CD4-positive, alpha-beta T cell treated with Interleukin-17A for 1 hour (primary cell): ENCODE measurements at places on chromosomes 12 and 14.

DNA sequence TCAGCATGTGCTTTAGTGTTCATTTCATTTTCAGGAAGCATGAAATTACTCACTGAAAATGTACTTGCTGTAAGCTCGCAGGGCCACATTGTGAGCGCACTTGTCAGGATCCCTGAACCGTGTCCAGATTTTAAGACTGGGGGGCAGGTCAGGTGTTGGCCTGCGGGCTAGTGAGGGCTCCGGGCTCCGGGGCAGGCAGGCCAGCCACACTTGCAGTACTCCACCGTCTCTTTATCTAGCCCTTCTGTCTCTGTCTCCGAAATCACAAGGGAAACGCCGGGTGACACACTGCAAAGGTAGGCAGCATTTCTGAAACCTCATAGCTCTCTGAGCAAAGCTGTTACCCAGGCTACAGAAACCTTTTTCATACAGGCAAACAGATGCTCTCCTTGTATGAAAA lies 98.7 kb downstream of the EML1 start:
- DNase-seq, result no peak

GRCh38 chr14:80084196-80084595 lies 127.1 kb downstream of the DIO2 start:
- DNase-seq, result no peak

DNA sequence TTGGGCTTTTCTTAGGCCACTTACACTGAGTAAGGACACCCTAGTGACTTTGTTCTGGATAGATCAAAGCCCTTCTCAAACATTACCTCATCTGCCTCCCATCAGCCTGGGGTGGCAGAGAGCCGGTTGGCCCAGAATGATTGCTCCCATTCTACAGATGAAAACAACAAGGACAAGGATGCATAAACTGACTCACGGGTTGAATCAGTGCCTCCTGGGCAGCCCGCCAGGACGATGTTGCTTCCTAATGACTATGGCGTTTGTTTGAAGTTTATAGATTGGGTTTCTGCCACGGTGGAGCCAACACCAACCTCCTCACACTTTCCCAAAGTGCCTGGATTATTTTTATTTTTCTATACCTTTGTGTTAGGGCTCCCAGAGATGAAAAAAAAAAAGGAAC lies 3.6 kb upstream of the VRK1 start:
- DNase-seq, result no peak

DNA sequence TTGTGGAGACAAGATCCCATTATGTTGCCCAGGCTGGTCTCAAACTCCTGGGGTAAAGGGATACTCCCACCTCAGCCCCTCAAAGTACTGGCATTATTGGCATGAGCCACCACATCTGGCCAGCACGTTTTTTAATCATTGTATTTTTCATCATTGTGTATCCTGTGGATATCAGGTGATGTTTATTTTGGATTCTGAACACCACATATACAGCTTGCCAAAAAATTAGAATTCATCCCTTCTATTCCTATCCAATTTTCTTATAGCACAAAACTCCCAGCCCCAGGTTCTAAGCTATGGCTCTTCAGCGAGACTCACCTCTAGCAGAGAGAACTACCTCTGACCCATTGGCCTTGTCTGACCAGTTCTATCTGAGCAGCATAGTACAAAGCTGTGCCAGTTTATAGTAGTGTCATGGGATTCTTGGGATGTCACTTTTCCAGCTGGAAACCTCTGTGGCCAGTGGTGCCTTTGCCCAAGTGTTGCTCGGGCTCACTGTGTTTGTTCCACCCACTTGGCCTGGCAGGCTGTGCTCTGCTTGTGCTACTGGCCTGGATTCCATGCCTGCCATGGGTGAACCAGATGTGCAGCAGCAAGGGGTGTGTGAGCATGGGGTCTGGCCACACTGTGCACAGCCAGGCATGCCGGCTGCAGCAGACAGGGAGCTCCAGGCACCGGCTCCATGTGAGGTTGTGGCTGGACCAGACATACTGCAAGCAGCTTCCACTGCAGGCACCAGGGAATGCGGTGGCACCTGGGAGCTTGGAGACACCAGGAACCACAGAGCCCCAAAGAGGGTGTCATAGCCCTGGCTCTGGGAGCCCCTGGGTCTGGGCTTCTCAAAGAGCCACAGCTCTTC lies 37.2 kb downstream of the TIMELESS start:
- DNase-seq, result no peak

- no peak for DNase-seq
Measured at GRCh38 chr12:105352940-105353635, 22.6 kb downstream of the C12orf75 start.

DNA sequence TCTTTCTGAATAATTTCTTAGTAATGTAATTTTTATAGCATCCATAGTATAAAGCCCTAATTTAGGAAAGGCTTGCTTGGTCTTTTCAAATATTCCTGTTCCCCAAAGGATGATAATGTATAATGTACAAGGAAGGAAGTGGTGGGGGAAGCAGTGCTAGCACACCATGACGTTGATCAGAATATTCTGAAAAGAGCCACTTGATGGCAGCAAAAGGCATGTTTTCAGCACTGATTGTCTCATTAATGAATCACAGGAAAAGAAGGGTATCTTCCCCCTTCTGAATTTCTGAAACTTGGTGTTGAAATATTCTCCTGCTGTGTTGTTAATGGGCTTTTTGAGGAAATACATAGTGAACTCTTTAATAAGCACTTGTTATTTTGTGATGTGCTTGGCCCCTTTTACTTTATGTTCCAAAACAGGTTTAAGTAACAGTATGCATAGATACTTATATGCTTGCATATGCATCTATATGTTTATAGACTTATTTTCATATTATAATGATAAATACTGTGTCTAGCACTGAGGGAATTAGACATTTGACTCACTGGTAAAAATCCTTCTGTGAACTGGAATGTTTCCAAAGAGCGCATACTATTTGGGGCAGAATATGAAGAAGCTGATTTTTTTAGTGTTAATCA lies 122.0 kb downstream of the TMEM117 start:
- DNase-seq, result peak; percentile 32

DNA sequence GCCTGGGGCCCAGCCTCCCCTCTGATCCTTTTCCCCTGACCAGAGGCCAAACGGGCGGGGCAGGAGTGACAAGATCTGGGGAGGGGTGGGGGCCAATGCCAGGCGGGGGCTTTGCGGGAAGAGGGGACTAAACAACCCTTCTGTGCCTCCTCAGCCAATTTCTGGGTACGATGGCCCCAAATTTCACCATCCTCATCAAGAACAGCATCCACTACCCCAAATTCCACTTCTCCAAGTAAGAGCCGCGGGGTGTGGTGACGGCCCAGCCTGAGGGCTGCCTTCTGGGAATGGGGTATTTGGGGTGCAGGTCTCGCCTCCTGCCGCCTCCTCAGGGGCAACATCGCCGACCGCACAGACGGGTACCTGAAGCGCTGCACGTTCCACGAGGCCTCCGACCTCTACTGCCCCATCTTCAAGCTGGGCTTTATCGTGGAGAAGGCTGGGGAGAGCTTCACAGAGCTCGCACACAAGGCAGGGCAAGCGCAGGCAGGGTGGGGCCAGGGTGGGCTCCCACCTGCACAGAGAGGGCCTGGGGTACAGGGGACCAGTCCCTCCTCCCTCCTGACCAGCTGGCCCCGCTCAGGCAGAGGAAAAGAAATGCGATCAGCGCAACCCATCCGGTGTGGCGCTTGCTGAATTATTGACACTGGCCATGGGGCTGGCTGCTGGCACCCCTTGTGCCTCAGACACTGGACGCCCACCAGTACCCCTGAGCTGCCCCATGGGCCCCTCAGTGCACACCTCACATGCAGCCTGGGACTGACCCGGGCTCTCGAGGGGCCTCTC lies 1.7 kb downstream of the P2RX2 start:
- no peak for DNase-seq

DNA sequence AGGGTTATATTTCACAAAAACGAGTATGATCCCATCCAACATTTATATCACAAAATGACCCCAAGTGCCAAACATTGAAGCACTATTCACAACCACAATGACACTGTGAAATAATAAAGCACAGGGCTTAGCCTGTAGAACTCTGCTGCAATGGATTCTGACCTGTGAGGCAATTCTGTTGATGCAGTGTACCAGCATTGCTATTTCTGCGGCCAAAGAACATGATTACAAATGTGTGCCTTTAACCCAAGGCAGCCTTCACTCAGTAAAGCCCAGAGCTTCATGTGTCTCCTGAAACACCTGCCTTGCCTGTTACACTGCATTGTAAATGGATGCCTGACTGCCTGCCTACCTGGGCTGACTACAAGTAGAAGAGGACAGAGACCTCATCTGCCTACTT lies 158.0 kb downstream of the PPM1H start:
- DNase-seq, result no peak

DNA sequence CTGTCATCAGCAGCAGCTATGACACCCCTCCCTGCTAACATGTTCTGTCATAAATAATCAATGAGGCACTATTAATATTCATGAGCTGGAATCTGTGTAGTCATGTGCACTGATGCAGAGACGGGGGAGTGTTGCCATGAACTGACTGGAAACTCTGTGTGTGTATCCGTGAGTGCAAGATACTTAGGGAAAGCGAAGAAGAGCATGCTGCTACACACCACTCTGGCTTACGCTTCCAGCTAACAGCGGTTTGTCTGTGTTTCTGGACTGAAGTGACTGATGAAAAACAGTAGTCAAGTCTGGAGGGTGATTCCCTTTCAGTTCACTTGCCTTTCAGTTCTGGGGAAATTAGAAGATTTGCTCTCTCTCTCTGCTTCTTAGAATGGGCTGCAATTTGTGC lies 249.4 kb downstream of the PDZRN4 start:
- DNase-seq, result no peak

DNA sequence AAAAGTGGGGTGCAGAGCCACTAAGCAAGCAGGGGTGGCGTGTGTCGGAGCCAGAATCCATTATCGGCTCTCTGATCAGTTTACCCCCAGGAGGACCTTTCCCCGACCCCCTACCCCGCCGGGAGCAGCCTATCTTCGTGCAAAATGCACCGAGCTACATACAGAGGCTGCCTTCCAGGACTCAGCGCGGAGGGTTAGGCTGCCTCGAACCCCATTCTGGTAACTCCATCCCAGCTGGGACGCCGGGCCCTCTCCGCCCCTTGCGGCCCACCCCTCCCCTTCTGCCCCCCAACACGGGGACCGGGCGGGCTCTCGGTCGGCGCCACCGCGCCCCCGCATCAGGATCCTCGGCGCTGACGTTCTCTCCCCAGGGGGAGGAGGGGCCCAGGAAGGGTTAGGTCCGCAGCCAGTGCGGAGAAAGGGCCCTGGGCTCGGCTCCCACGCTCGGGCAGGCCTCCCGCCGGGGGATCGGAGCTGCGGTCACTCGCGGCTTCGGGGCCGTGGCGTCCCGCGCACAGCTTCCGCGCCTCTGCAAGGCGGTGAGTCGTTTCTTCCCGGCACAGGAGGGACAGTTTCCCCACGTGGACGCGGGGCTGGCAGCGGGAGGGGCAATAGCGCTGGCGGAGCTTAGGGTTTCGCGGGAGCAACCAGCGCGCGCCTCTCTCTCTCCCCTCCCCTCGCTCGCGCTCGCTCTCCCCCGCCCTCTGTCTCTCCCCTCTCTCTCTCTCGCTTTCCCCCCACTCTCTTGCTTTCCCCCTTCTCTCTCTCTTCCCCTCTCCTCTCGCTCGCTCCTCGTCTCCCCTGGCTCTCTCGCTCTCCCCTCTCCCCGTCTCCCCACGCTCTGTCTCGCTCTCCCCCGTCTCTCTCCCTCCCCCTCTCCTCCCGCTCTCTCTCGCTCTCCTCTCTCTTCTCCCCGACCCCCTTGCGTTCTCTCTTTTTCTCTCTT lies 12.5 kb upstream of the MAP3K9 start:
- peak; percentile 58 for DNase-seq

DNA sequence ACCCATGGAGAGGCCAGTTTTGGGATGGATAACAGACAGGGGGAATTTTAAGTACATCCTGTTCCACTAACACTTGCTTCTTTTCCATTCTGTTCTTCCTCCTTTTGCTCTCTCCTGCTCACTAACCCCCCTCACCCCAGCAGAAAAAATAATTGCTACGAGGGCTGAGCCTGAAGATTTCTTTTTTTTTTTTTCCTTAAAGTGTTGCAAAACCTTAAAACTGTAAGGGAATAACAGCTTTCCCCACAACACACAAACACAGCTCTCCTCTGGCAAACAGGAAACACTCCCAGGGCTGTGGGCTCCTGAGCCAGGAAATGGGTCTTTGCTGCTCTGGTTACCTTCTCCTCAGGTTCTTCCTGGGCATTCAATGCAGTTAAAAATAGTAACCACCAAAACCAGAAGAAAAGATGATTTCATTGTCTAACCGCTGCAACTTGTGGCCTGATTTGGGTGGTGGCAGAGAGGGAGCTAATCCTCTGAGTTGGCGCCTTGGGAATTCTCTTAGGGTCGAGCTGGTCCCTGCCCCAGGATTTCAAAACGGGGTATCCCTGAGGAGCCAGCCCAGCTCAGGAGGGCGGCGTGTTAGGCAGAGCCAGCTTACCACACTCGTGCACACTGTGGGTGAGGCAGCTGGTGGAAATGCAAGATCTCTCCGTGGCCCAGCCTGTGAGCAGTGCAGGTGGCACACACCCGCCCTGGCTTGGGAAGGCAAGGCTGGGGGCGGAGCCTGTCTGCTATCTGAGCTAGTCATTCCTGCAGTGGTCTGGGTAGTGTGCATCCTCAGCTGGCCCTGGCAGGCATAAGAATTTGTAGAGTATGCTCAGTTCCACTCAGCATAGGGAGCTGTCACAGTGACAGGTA lies 17.1 kb upstream of the EMP1 start:
- DNase-seq, result peak; percentile 36

GRCh38 chr12:47811072-47811396 lies 8.7 kb downstream of the HDAC7 start:
- no peak for DNase-seq

DNA sequence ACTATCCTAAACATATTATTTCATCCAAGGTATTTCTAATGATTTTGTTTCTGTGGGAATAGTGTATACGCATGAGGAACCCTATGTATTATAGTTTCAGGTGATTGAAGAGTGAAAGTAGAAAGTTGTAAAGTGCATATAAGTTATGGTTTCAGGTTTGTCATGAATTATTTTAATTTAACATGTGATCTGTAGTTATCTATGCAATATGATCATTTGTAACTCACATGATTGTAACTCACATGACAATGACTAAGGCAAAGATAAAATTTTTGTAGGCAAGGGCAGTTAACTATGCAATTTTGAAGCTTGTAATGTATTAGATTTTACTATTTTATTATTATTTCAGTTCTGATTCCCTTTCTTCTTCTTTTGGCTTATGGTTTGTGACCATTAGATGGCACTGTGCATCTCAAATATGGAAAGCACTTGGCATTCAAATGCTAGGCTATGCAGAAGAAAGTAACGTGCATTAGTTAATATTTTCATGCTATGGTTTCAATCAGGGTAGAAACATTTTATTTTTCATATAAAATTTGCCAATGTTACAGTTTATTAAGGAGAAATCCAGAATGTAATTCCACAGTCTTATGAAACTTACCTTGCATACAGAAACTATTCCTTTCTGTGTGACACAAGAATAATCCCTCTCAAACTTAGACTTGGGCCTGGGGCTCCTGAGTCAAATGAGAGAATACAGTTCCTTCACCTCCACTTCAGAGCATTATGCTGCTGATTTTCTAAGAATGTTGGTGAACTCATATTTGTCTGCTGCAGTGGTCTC lies 15.8 kb upstream of the TMEM30B start:
- peak; percentile 78 for DNase-seq

DNA sequence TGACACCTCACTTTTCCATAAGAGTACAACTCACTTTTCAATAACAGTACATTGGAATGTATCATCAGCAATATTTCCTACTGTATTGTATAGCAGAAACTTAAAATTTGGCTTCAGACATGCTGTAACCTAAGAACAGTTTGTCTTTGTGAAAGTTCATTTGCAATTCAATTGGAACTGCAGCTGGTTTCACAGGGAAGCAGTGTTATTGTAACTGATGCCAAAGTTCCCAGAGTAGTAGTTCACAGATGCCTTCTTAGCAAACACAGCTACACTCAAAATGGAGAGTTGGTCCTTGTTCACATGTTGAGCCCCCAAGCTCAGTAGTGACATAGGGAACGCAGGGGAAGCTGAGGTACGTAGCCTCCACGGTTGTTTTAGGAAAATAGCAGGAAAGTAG lies 23.3 kb downstream of the PPP1R36 start:
- no peak for DNase-seq
